ENCODE measurements at places on chromosomes 7 and 10.
A peak's percentile ranks its signal among the peaks of the same experiment; 100 is the strongest.

DNA sequence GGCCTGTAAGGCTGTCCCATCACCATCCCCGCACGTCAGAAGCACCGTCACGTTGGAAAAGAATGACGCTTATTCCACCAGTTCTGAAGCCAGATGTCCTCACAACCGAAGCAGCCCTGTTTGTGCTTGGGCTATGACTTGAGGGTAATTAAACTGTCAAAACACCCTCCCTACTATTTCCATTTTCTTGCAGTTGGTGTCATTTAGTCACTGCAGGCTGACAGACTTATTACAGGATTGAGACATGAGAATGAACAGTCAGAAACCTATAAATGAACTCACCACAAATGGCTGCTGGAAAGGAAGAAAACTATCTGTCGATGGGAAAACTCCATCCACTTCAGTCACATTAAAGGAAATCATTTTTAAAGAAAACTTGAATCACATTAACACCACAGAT is 85.3 kb downstream of the VOPP1 start:
- no peak for DNase-seq

GRCh38 chr10:810351-810846 is 120.9 kb upstream of the DIP2C start:
- no peak for DNase-seq

DNA sequence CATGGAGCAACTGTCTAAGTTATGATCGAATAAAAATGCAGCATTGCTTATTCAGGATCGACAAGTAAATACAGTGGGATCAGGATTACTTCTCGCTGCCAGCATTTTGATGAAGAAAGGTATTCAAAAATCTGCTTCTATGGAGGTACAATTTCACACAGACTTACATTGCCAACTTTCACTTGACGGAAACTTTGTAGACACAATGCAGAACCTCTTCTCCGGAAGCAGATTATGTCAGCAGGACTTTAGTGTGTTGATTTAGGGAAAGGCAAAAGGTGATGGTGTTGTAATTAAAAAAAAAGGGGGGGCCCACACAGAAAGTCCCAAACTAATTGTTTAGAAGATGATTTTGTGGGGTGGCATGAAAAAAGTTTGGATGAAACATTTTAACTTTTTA is 462.4 kb upstream of the KLF6 start:
- DNase-seq = no peak

DNA sequence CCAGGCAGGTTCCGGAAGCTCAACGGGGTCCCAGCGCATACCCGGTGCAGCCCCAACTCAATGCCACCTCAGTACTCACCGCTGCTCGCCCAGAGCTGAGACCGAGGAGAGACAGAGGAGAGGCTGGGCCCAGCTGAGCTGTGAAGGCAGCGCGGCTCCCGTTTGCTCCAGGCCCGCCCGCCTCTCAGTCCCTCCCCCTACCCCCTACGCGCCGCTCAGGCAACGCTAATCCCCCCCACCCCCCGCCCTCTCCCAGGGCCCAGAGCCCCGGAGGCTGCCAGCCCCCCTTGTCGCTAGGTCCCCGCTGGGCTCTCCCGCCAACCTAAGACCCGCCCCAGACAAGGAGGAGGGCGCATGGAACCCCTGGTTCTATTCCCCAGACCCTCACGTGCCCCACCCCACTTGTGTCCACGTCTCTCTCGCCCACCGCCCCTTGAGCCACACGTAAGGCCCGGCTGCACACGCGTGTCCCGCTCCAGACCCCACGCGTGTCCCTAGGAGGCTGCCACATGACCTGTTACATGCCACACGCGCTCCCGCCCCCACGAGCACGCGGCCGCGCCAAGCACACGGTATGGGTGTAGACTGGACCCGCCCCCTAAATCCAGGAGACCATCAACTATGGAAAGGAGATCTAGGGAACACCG is at the start of gene PSD:
Gene PSD, minus strand, starts transcription at position 164 of the 647 bp plus-strand sequence. CDS start 1,747 bp downstream, outside the sequence.
- no peak for DNase-seq

- DNase-seq = no peak
Observed at GRCh38 chr7:116577320-116577871, 52.6 kb downstream of the CAV1 start.

DNA sequence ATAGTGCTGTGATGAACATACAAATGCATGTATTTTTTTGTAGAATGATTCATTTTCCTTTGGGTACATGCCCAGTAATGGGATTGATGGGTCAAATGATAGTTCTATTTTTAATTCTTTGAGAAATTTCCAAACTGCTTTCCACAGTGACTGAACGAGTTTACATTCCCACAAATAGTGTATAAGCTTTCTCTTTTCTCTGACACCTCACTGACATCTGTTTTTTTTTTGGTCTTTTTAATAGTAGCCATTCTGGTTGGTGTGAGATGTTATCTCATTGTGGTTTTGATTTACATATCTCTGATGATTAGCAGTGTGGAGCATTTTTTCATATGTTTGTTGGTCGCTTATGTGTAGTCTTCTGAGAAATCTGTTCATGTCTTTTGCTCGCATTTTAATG is 195.0 kb upstream of the AGK start:
- DNase-seq = no peak

GRCh38 chr10:104642658-104643302 is 1.7 kb downstream of the SORCS3 start:
- no peak for DNase-seq

DNA sequence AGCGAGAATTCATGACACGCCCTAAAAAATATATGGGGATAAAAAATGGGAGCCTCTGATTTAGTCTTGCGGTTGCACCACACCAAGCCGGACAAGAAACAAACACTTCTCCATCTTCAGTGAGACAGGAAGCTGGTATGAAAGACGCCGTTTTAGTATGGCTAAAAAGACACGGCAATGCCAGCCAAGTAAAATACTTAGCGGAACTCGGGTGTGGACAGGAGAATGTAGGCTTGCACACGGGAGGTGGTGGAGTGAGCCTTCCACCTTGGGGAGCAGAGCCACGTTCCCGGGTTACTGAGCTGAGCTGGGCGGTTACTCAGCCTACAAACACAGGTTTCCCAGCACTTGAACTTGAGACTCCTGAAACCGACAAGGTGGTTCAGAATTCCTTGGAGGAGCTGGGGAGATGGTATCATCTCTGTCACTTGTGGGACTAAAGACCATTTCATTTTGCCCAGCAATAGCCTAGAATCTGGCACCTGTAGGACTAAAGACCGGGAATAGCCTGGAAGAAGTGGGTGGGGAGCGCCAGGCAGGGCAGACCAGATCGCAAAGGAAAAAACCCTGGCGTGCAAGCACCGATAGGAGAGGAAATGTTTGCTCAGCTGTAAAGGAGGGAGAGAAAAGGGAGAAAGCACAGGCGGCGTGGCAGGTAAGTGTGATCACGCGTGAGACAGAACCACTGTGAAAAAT is 34.8 kb upstream of the SEPHS1 start:
- no peak for DNase-seq

- no peak for DNase-seq
Observed at GRCh38 chr7:156608173-156608478, 32.4 kb upstream of the RNF32 start.

GRCh38 chr10:101625821-101626412 is 37.8 kb downstream of the DPCD start:
- DNase-seq = no peak

DNA sequence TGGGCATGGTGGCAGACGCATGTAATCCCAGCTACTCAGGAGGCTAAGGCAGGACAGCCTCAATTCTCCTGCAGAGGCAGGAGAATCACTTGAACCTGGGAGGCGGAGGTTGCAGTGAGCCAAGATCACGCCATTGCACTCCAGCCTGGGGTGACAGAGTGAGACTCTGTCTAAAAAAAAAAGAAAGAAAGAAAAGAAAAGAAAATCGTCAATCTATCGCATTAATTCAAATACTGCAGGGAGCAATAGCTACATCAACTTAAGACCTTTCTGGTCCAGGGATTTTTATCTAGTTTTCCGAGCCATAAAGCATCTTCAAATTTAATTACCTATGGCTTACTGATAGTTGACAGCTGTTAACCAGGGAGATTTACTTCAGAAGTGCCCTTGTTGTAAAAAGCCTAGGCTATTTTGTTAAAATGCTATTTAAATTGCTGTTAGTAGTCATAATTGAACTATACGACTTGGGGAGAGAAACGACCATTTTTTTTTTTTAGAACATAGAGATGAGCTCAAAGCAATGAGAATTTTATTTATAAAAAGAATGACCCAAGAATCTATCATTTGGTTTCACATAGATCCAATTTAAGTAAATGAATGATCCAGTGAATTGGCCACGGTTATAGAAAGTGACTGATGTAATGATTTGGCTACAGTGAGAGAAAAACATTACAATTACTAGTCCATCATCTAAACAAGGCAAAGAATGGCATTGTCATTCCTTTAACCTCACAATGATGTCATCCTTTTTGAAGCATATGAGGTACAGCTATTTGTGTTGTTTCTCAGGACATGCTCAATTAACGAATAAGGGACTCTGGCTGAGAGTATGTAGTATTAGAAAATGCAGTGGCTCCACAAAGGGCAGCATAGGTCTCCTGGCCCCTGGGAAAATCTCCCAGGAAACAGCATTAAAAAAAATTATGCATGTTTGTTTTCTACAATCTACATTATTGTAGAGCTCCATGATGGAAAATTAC is 85.3 kb downstream of the SEMA3C start:
- no peak for DNase-seq

DNA sequence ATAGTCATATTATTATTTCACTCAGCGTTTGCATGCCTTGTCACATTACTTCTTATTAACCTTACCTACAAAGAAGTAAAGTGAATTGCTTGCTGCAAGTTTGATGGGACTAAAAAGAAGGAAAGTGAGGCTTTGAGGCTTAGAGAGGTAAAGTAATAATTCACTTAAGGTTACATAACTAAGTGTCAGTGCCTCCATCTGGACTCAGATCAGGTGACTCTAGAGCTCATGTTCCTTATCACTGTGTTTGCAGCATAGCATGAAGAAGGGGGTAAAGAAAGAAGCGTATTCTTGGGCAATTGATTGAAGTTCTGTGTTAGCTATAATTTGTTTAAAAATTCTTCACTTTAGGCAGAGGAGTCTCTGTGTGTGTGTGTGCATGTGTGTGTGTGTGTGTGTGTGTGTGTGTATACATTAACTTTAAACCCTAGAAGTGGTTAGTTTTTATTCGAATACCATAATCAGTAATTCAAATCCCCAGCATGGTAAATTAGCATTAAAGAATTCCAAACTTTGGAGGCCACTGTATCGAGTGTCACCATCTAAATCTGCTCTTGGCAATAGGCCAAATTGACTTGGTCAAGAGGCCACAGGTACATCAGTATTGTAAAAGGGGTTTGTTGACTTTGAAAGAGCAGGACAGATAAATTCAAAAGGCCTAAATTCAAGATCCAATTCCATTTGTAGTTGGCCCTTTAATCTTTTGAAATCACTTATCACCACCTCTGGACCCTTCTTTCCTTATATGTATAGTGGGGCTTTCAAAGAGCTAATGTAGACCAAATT is 2.2 kb upstream of the PON3 start:
- no peak for DNase-seq

GRCh38 chr7:128236924-128237586 is 4.0 kb upstream of the LEP start:
- peak; percentile 26 for DNase-seq

DNA sequence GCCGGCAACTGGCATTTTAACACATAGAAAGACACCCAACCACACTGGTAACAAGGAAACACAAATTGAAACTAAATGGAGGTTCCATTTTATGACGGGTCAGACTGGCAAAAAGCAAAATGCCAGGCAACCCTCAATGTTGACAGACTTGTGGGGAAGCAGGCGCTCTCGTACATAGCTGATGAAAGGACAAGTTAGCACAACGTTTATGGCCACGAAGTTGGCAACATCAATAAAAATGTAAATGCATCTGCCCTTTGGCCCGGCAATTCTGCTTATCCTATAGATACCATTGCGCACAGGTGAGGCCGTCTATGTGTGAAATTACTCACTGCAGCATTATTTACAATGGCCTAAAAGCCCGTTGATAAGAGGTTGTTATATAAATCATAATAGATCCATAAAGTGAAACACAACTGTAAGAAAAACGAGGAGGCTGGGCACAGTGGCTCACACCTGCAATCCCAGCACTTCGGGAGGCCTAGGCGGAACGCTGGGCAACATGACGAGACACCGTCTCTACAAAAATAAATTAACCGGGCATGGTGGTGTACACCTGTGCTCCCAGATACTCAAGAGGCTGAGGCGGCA is 39.8 kb downstream of the FOXL3 start:
- no peak for DNase-seq

- peak; percentile 38 for DNase-seq
Observed at GRCh38 chr7:32500922-32501341, 5.6 kb downstream of the AVL9 start.
